ENCODE measurements at places on chromosomes 13 and 19.
A peak's percentile ranks its signal among the peaks of the same experiment; 100 is the strongest.

DNA sequence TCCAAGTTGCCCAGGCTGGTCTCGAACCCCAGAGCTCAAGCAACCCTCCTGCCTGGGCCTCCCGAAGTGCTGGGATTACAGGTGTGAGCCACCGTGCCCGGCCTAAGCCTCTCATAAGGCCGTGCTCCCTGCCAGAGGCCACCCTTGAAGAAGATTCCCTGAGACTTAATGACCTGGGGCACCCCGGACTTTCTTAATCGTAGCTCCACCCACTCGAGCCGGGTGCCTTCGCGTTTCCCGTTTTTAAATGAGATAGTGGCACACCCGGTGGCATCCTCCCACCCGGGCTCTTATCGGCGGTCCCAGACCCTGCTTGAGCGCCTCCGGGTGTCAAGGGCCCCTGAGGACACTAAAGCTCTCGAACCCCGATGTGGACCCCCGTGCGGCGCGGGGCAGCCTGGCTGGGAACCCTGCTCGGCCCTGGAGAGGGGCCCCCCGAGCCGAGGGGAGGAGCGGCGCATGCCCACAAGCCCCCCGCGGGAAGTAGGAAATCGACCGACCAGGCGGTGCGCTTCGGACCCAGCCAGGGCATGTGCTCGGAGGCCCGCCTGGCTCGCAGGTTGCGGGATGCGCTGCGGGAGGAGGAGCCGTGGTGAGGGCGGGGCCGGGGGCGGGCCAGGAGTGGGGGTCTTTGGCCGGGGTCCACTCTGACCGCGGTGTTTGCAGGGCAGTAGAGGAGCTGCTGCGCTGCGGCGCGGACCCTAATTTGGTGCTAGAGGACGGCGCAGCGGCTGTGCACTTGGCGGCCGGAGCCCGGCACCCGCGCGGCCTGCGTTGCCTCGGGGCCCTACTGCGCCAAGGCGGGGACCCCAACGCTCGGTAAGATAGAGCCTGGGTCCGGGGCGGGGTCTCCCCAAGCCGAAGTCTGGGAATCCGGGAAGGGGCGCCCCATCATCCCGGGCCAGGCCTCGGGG is at the start of gene ANKLE1:
Gene ANKLE1 (plus strand): TSS at position 511 of the 914 bp plus-strand sequence. CDS start 20 bp downstream, at position 531.
- DNase-seq, result no peak

DNA sequence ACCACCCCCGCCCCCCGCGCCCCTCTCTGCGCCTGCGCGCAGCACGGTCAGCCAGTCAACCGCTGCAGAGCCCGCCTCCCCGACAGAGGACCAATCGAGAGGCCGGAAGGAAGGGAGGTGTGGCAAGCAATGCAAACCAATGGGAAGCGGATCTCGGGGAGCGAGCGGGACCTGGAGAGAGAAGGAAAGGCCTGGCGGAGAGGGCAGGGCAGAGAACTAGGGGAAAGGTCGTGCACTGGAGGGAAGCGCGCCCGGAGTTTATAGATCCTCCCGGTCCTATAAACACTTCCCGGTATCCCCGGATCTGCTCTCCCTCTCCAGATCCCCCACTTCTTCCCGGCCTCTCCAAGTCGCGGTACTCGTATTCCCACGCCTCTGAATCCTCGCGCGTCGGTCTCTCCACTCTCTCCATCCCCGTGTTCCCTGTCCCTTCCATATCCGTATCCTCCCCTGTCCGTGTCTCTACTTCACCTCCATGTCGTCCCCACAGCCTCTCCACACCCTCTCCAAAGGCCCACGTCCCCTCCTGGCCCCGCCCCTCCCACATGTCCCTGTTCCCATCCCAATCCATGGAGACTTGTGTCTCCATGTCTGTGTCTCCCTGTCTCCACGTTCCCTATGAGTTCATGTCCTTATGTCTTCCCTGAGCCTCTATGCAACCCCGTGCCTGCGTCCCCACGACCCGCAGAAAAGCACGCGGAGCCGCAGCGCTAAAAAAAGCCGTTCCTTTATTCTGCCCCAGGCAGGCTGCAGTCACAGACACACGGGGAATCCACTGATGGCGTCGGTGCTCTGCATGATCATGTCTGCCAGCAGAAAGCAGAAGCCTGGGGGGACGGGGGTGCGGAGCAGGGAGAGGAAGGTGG is 434 bp upstream of the ETFB start:
- peak; percentile 94 for DNase-seq

- no peak for DNase-seq
These were observed 4.7 kb downstream of the ZNF317 start for GRCh38 chr19:9144920-9145319.

DNA sequence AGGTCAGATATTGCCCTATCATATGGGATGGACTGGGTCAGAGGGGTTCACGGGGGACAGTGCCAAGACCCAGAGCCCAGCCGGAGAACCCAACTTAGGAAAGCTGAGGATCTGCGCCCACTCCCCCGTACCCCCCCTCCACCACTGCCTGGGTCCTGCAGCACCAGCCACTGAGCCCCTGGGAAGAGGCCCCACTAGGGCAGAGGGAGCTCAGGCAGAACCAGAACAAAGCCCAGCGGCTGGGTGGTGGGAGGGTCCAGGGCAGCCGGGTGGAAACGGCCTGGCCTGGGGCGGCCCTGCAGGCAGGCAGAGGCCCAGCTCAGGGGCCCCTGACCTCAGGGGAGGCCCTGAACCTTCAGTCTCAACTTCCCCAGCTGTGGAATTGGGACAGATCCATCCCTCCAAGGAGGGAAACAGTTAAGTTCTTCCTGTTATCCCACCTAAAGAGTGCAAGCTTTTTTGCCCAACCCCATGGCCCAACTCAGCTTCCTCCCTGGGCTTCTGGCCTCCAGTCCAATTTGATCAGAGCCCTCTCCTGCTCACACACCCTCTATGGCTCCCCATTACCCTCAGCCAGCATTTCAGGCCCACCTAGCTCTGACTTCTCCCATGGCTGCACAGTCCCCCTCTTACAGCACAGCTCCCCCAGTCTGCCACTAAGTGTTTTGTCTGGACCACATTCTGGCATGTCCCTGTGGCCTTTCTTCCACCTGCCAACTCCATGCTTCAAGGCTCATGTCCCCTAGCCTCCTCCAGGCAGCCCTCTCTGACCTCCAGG is 3.1 kb downstream of the NR2F6 start:
- DNase-seq, result no peak

- peak; percentile 24 for DNase-seq
These were observed 1.5 kb downstream of the SMAD9 start for GRCh38 chr13:36918246-36919131.

DNA sequence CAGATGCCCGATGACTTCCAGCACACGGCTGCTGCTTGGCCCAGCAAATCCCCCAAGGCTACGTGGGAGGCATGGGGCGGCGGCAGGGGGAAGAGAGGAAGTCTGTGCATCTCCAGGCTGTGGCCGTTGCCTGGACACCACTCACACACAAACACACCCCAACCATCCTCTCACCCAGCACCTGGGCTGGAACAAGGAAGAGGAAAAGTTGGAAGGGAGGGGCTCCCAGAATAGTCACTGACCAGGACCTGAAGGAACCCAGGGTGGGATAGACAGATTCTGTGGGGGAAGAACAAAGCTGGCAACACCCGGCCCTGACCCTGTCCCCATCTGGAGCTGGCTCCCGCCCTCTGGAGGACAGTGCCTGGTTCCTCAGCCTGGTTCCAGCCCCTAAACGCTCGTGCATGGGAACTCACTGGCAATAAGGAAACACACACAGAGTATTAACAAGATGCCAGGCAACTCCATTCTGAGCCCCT is 11.2 kb downstream of the PPP6R1 start:
- no peak for DNase-seq

DNA sequence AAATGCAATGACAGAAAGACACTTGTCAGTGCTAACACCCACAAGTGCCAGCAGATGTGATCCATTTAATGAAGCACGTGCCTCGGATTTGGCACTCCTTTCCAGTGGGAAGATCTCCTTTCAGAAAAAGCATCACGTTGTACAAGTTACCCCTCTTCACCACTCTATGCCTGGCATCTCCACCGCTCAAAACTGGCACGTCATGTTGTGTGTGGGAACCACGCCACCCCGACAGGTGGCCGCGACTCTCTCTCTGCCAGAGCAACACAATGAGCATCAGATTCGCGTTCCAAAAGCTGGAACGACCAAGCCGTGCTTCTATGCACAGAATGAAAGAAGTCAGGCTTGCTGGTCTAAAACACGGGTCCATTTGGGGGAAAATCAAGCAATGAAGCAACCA is 24.3 kb downstream of the TMTC4 start:
- DNase-seq, result no peak

GRCh38 chr13:114145256-114145655 is 12.8 kb upstream of the RASA3 start:
- DNase-seq, result no peak

DNA sequence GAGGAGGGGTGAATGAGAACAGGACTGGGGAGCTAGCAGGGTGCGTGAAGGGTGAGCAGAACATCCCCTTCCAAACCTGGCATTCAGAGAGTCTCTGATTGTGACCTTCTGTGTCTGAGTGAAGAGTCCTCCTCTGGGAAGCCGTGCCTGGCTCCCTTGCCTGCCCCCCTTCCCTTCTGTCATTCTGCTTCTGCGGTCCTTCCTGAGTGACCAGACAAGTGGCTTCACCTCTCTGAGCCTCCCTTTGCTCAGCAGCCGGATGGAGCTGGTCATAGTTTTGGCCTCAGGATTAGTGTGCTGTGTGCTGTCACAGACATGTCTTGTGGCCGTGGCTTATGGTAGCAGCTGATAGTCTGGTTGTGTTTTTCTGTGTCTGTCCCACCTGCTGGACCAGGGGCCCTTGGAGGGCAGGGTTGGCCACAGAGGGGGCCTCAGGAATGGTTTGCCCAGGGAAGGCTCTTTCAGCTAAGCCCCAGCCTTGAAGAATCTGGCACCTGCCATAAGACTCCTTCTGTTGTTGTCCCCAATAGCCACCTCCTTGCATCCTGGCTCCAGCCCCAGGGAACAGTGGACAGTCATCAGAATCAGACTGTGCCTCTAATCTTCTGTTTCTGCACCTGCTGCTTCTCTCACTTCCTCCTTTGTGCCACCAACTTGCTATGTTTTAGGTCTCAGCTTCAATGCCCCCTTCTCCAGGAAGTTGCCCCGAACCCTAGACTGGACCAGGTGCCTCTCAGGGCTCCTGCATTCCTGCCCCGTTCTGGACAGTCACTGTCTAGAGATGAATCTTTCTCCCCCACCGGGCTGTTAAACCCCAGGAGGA is 5.9 kb downstream of the CLPTM1 start:
- no peak for DNase-seq

DNA sequence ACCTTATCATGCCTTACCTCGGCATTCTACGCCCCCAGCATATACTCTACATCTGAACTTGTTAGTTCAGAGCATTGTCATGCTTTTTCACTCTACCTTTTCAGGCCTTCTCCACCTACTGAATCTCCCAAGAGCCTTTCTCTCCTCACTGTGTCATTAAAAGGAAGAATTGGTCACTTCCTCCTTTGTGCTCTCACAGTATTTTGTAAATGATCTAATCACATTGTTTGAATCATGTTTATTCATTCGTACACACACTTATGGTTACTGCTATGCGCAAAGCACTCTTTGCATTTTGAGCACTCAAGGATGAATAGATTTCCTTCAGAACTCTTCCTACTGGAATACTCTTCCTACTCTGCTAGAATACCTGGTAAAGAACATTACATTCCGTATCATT is 15.8 kb upstream of the ELF1 start:
- no peak for DNase-seq

DNA sequence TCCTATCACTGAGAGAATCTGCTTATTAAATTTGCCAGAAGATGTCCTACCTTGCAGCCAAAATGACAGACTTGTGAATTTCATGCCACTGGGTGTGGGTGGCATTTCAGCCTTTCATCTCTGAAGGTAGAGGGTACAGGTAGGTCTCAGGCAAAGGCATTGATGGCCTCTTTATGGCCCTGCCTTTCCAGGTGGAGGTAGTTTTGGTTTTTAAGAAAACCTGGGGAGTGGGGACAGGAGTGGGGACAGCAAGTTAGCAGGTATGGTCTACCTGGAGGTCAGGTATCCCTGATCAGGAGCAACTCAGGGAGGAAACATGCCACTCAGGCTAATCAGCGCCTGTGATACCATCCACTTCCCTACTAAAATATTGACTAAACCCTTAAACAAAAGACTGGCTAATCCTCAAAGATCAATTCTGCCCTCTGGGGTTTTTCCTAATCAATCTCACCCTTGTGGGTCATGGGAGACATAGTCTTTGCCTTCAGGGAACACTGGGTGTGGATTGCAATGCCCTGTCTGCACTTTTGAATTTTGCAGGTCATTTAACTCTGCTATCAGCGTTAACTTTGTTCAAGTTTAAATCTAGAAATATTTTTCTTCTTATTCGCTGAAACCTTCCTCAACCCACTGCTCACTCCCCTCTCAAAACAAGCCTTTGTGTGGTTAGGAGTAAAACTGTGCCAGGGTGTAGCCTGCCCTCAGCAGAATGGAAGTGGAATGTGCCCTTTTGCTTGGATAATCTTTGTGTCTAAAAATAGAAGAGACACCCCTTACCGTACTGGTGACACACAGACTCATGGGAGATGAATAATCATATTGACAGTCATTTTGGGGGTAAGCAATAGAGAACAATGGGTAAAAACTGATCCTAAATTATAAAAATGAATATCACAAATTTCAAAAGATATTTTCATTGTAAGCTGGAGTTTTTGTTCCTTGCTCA is 233.7 kb downstream of the COG6 start:
- DNase-seq, result peak; percentile 63

DNA sequence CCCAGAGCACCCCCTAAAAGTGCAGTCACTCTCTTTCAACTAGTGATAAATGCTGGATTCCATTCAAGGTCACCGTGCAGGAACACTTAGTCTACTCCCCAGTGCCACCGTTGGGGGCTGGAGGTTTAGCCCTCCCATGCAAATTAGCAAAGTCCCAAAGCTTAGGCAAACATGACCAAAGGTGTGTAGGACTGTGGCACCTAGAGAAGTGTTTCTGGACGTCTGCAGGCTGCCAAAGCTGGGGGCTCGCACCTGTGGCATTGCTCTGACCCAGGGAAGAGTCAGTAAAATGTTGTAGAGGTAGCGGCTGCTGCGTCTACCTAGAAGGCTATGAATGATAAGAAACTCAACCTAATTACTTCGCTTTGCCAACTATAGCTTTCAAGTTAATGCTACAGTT is 13.9 kb downstream of the COL4A1 start:
- DNase-seq, result no peak

- no peak for DNase-seq
These were observed 1.4 kb upstream of the RAB20 start for GRCh38 chr13:110562696-110563462.

- DNase-seq, result no peak
These were observed 10.7 kb downstream of the ANO8 start for GRCh38 chr19:17323964-17324332.

DNA sequence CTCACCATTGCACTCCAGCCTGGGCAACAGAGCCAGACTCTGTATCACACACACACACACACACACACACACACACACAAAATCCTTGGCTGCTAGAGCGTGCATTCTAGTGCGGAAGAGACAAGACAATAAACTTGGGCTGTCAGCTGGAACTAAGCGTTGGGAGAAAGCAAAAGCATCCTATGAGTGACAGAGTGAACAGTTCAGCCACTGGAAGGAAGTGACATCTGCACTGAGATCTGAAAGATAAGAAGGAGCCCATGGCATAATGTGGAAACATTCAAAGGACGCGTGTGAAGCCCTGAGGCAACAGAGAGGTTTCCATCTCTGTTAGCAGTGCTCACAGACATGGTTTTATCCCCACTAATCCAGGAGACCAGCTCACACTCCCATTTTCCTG is 3.5 kb upstream of the SLC1A5 start:
- DNase-seq, result no peak

Measured in retinal pigment epithelial cell (primary cell).